ENCODE measurements at places on chromosomes 7 and 10. TPM values are rescaled to one million over a fixed set of nuclear protein-coding genes. Genes with fewer than 3 reads are reported as not detected.

DNA sequence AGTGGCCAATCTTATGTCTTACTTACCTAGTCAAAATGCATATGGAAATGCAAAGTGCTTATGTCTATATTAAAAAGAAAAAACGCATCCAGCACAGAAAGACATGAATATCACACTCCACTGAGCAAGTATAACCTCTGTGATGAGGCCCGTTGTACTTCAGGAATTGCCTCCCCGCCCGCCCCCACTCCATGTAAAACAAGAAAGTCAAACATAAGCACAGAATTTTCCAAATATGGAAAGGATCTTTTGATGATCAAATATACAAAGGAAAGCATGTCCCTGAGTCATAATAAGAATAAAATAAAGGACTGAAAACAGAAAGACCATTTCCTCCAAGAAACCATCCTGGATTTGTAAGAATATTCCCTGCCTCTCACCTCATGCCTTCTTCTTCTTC lies 229.1 kb downstream of the BAMBI start:
- no peak for DNase-seq

DNA sequence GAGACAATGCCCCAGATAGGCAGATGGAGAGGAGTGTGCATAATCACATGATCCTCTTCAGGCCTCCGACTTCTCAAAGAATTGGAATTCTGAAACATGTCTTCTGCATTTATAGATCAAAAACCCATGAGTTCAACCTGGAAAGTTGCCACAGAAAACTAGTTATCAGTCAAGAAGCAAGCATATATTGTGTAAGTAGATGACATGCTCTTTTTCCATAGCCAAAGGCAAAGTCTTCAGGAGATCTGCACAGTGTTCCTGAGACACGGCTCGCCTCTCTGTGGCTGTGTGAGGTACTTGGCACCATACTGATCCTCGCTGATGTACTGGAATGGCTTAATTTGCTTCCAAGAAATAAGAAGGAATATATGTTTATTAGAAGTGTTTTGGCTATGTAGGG lies 213.5 kb upstream of the MKI67 start:
- DNase-seq = no peak

GRCh38 chr10:79005126-79005810 lies 63.5 kb upstream of the ZMIZ1 start:
- DNase-seq = no peak

DNA sequence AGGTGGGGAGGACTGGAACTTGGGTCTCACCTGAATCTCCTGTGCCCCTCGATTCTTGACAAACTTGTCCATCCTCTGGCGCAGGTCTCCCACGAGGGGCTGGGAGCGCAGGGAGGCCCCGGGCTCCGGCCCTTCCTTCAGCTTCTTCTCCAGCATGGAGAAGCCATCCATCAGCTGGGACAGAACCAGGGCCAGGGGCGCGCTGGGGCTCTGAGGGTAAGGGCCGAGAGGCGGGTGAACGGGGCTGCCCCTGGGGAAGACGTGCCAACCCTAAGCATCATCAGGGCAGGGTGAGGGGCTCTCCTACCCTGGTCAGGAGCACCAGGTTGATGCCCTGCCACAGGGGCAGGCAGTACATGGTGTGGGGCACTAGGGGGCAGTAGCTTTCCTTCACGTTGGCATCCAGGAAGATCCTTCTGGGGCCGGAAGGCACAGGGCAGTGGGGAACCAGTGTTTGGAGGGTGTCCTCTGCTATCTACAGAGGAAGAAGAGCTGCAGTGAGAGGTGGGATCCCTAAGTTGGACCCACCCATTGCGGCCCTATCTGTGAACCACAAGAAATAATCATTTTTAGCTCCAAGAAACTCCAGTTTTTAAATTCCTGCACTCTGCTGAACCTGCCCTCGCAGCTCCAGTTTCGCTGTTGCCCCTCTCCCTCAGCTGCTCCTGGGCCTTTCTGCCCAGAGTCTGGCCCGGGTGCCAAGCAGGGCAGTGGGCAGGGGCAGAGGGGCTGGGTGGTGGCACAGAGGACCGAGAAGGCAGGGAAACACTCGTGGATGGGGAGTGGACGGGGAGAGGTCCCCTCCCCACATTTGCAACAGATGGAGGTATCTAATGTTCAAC lies 10.8 kb upstream of the PYROXD2 start:
- peak; percentile 37 for DNase-seq

GRCh38 chr10:5963071-5963470 lies 14.3 kb downstream of the IL15RA start:
- DNase-seq = no peak

DNA sequence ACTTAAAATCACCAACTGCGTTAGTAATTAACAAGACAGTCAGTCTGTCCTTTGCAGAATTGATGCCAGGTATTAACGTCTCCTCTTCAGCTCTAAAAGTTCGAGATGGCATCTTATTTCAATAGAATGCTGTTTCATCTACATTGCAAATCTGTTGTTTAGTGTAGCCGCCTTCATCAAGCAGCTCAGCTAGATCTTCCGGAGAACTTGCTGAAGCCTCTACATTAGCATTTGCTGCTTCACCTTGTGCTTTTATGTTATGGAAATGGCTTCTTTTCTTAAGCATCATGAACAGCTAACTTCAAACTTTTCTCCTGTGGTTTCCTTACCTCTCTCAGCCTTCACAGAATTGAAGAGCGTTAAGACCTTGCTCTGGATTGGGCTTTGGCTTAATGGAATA lies 95.5 kb upstream of the FAM20C start:
- no peak for DNase-seq

DNA sequence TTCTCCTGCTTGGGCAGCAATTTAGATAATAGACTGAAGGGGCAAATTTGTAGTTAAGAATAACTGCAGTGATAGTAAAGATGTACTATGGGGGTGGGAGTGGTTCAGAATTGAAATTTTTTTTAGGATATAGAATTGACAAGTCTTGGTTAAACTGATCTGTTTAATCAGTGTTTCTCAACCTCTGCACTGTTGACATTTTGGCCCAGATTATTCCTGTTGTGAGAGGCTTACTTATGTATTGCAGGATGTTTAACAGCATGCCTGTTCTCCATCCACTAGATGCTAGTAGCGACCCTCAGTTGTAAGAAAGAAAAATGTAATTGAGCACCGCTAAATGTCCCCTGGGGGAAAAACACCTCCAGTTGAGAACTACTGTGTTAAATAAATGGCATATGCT lies 176.5 kb downstream of the CCDC7 start:
- no peak for DNase-seq

DNA sequence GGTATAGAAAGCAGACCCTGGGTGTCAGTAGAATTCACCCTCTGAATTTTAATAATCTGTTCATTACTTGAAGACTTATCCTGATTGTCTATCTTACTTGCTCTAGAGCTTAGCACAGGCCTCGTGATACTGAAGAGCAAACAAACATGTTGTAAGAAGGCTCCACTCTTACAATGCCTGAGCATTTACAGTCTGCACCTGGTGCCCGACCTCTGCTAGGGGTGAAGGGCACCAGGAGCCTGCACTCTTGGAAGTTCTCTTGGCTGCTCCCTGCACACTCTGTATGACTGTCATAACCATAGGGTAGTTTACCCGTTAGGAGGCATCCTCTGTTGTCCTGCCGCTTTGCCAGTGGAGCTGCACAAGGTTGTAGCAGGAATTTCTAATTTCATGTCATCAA lies 91.3 kb upstream of the NPY start:
- no peak for DNase-seq

DNA sequence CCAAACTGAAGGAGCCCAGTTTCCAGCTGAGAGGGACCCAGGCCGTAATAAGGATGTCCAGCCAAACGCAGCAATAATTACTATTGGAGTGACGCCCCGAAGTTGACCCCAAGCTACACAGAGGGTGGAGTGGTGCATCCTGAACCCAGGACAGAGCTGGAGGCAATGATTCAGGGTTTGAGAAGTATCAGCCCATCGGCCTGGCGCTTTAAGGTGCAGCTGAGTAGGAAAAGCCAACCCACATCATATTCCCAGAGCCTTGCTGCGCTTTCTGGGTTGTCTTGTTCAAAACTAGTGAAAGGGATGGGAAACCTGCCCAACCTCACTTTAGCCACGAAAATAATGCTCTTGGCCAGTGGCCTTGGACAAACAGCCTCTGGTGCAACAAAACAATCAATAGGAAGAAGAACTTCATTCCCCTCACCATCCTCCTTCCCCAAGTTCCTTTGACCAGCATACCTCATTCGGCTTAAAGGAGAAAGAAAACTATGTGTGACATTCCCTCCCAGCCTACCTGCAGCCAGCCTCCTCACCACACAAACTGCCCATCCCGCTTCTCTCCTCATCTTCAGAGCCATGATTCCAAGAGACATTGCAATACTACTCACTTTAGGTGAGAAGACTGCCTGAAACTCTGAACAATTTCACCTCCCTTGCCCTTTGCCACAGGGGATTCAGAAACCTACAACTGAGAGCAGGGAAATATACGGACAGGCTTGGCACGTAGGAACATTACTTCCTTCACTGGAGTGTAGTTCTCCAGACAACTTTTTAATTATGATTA lies 217.2 kb upstream of the MKLN1 start:
- no peak for DNase-seq

GRCh38 chr10:101176577-101176976 lies 45.5 kb downstream of the TLX1 start:
- DNase-seq = no peak

Gene TBX20
- total RNA-seq = 5.5 TPM

Gene PLAC9
- total RNA-seq = 27.5 TPM

Gene ASB10
- total RNA-seq = not detected

Gene ANKIB1
- 36.9 TPM for total RNA-seq

Gene OR2A42
- total RNA-seq = not detected

Gene MUC3A
- total RNA-seq = not detected

Gene GPRIN2
- 1.4 TPM for total RNA-seq

Gene GOLGA7B
- 0.36 TPM for total RNA-seq

Gene ADAMTS14
- total RNA-seq = 0.30 TPM

Gene TRIM74
- total RNA-seq = 1.8 TPM

Gene FAM25C
- total RNA-seq = not detected

Gene DUS4L
- total RNA-seq = 13.2 TPM

Gene PAX4
- not detected for total RNA-seq

Data from neural crest cell (in vitro differentiated cells).